ENCODE measurements at places on chromosomes 11 and 22.

DNA sequence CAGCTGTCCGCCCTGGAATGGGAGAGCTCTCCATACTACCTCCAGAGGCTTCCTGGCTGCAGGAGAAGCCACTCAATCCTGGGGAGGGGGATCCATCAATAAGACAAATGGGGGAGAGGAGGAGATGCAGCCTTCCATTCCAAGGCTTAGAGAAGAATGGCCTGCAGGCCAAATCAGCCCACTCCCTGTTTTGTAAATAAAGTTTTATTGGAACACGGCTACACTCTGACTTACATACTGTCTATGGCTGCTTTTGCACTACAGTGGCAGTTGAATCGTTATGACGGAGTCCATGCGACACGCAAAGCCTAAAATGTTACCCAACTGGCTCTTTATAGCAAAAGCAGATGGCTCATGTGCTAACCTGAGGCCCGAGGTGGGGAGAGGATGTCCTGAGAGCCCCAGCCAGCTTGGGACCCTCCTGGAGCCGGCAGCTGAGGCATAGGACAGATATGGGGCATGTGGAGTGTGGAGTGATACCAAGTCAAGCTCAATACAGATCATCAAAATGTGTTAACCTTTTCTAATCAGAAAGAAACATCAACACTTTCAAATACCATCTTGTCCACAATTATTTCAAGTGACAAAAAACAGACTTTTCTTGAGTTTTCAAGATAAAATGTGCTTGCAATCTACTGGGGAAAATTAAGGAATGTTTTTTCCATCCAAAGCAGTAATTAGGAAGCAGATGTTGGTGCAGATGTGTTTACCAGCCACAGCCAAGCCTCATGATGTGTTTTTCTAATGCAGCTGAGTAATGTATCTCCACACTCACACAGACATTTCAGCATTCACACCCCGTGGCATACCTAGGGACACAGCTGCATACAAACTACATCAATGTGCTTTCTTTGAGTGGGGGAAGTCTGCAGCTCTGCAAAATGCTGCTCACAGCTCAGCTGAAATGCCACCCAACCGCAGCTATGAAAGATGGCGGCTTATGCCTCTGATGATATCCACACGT is 181.6 kb downstream of the SHANK2 start:
- no peak for DNase-seq

DNA sequence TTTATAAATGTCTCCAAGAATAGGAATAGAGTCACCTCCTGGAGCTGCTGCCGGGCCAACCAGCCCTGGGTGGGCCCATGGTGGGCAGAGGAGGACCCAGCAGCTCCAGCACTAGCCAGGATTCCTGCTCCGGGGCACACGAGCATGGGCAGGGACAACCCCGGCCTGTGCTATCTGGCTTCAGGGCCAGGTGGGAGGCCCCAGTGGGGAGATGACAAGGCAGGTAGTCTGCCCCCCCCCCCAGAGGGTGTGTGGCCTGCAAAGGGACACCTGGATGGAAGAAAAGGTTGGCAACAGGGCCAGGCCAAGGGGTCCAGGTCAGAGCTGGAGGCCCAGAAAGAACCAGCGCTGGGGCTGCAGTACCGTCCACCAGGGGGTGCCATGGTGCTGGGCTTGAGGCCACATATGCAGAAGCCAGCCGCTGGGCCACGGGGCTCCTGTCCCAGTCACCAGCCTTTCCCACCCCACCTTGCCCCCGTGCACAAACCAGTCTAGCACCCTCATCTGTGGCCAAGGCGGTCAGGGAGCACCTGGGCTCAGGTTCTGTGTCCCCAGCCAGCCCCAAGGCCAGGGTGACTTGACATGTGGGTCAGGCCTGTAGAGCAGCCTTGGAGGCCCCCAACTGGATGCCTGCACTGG is 3.4 kb downstream of the TSPAN32 start:
- peak; percentile 67 for DNase-seq

- DNase-seq = no peak
Measured at GRCh38 chr11:130813638-130814037, 102.6 kb downstream of the SNX19 start.

- DNase-seq = no peak
Measured at GRCh38 chr22:21582801-21583740, 15.6 kb downstream of the UBE2L3 start.

DNA sequence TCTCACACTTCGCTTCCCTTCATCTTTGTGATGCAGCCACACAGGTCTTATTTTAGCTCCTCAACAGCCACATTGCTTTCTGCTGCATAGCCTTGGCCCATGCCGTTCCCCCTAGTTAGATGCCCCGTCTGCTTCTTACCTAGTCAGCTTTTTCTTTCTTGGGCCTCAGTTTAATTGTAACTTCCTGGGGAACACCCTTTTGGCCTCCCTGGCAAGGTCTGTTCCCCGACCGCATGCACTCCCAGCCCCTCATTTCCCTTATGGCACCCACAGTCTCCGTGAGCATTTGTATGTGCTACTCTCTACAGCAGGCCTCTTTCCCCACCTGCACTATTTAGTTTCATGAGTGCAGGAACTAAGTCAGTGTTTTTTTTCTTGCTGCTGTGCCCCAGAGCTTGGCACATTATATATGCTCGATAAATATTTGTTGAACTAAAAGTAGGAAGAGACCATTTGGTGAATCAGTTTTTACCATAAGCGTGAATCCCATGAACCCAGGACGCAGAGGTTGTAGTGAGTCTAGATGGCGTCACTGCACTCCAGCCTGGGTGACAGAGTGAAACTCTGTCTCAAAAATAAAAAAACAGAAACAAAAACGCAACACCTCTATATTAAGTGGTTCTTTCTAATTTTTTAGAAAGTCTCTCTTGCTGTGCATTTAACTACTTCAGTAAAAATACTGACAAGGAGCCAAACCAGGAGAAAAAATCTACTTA is 38.5 kb downstream of the TNRC6B start:
- no peak for DNase-seq

DNA sequence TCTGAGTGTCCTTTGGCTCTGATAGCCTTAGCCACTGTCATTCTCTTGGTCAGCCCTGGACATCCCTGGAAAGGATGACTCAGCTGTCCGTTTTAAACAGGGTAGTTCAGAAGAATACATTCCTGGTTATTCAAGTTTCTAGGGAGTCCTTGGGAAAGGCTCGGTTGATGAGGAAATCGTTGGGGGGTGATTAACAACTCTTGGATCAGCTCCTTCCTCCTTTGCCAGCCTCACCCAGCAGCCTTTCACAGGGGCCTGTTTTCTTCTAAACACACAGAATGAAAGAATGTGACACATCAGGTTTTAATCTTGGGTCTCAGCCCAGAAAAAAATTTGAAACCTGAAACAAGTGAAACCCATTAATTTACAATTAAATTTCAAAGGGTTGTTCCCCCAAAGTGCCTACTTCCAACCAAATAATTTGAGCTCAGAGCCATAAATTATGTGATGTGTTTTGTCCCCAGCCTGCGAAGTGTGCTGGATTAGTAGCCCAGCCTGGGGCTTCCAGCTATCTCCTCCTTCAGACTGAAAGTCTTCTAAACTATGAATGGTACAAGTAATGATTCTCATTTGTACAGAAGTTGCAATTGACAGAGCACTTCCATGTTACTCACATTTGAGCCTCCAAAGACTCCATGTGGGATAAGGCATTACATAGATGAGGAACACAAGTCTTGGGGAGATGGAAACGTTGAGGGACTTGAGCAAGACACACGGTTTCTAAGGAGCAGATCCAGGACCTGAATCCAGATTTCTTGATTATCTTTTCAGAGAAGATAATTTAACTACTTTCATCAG is 19.3 kb upstream of the MRGPRX2 start:
- DNase-seq = no peak

DNA sequence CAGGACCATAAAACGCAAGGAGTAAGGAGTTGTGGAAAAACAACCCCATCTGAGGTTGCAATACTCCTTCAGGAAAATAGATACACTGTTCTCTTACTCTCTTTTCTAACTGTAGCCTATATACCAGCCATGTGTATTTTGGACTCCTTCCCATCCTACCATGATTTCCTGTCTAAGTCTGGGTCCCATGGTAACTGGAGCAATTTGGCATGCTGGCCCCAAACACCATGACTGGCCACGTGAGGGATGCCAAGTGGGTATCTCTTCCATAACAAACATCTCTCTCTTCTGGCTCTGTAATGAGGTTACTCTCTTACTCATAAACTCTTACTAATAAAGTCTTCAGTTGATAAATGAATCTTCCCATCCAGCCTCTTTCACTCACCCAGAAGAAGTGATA is 26.5 kb downstream of the ABTB2 start:
- DNase-seq = no peak

- DNase-seq = no peak
Measured at GRCh38 chr11:959027-959426, 33.4 kb downstream of the AP2A2 start.
